Activated T-cell treated with anti-CD3 and anti-CD28 coated beads, Interleukin-2, amount 50 U/mL, for 72 hours (primary cell): ENCODE measurements at places on chromosomes 2 and 18.

DNA sequence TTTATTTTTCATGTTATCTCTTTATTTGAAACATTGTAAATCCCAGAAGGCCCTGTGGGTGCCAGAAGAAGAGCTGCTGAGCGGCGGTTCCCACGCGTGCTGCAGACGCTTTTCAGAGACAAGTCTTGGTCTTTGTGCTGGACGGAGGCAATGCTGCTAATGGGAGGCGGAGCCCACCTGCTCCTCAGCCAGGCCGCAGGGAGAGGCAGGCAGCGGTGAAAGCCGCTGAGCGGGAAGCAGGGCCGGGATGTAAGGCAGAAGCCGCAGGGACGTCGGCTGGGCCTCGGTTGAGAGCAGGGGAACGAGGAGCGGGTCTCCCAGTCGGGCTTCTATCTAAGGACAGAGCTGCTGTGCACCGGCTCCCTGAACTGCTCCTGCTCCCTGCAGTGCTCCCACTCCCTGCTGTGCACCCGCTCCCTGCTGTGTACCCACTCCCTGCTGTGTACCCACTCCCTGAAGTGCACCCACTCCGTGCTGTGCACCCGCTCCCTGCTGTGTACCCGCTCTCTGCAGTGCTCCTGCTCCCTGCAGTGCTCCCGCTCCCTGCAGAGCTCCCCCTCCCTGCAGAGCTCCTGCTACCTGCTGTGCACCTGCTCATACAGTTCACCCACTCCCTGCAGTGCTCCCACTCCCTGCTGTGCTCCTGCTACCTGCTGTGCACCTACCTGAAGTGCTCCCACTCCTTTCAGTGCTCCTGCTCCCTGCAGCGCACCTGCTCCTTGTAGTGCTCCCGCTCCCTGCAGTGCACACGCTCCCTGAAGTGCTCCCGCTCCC is 16.4 kb downstream of the TMEM18 start:
- peaks cover 39% of the 10 kb centered on the region for H3K4me1 ChIP-seq
- H3K4me3 ChIP-seq = no peak overlapping the region
- peaks cover 11% of the 10 kb centered on the region for H3K36me3 ChIP-seq

GRCh38 chr2:96464061-96464460 is 41.1 kb downstream of the NEURL3 start:
- peaks cover 5% of the 10 kb centered on the region for H3K27me3 ChIP-seq
- H3K27ac ChIP-seq = no peak overlapping the region
- H3K36me3 ChIP-seq = no peaks in the 10 kb centered on the region
- DNase-seq = no peak

DNA sequence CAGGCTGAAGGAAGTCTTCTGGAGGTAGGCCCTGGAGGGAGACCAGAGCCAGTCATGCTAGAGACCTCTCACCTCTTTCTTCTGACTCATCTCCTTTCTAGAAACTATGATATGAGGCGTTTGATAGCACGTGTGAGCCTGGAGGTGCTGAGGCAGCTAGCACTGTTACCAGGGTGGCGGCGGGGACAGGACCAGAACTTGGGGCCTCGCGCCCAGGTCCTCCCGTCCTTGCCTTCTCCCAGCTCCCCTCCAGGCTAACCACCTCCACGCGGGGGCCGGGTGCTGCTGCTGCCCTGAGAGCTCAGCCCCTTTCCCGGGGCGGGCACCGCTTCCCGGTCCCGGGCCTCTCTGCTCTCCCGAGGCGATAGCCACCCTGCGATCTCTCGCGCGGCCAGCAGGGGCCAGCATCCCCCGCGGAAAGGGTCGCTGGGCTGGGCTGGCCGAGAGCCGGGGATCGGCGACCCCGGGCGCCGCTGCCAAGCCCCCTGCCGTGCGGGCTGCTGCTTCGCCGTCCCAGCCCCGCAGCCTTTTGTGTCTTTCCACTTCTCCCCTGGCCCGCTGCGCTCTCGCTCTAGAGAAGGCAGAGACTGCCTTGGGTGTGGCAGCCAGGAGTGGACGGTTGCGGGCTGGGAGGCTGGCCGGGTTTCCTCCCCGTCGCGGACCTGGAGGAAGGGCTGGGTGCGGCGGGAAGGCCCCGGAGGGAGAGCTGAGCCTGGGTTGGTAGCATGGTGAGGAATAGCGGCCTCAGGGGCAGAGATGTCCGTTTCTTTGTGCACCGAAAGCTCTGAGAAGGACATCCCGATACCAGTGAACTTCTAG is 49.1 kb downstream of the TMEM17 start:
- peaks cover 11% of the 10 kb centered on the region for H3K27me3 ChIP-seq
- no peaks in the 10 kb centered on the region for H3K4me1 ChIP-seq
- no peaks in the 10 kb centered on the region for H3K36me3 ChIP-seq
- peak overlapping the region; percentile 61 for H3K4me3 ChIP-seq
- H3K27ac ChIP-seq = no peak overlapping the region

- H3K27ac ChIP-seq = no peak overlapping the region
- H3K4me3 ChIP-seq = no peak overlapping the region
- DNase-seq = no peak
- H3K4me1 ChIP-seq = peaks cover 10% of the 10 kb centered on the region
- H3K27me3 ChIP-seq = no peaks in the 10 kb centered on the region
Measured at GRCh38 chr18:49966090-49966489, 152.8 kb upstream of the ACAA2 start.

DNA sequence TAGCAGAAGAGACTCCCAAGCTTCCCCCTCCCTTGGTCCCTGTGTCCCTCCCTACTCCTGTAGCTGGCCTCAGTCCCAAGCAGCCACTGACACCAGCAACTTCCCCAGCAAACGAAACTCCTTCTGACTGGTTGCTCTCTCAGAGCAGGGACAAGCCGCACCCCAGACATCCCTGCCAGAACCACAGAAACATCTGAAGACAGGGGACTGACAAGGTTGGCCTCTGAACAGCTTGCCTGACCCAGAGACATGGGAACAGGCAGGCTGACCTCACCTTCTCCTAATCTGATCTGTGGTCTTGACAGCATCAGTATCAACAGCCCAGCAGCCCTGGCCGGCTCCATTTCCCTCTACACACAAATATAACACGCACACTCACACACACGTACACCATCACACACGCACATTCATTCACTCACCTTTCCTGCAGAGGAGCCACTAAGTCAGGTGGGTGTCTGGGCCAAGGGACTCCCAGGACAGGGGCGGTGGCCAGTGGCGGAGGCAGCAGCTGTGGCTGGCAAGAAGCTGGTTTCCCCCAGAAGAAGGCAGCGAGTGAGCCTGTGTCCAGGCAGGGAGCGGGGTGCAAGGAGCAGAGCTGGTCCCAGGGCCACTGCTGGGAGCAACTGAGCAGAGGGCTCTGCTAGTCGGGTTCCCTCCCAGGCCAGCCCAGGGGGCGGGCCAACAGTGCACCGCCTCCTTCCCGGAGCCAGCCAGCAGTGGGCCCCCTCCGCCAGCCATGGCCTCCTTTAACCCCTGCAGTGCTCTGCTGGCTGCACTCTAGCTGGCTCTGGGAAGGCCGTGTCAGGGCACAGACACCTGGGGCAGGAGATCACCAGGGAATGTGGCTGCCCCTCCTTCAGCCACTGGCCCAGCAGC is 59.1 kb downstream of the TNS1 start:
- H3K4me1 ChIP-seq = no peaks in the 10 kb centered on the region
- H3K36me3 ChIP-seq = no peaks in the 10 kb centered on the region

- H3K27ac ChIP-seq = no peak overlapping the region
- H3K4me1 ChIP-seq = no peaks in the 10 kb centered on the region
- H3K4me3 ChIP-seq = no peak overlapping the region
- H3K36me3 ChIP-seq = no peaks in the 10 kb centered on the region
- no peak for DNase-seq
- no peaks in the 10 kb centered on the region for H3K27me3 ChIP-seq
Measured at GRCh38 chr2:51265539-51265938, 233.6 kb upstream of the NRXN1 start.

DNA sequence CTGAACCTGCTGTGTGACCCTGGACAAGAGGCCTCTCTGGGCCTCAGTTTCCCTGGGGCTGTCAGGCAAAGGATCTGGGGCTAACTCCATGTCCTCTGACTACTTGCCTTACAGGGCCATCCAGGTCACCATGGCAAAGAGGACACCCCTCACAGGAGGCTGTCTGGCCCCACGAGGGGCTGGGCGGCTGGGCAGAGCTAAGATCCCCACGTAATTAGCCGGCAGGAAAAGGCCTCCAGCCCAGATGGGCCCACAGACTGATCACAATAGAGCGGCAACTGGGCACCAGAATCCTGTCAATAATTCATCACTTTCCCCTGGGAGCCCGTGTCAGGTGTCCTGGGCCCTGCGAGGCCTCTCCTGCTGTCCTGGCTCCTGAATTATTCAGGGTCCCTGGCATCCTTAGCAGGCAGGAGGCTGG is 44.8 kb upstream of the OTOF start:
- peaks cover 18% of the 10 kb centered on the region for H3K4me1 ChIP-seq
- DNase-seq = no peak
- no peaks in the 10 kb centered on the region for H3K27me3 ChIP-seq
- no peaks in the 10 kb centered on the region for H3K36me3 ChIP-seq
- H3K4me3 ChIP-seq = no peak overlapping the region

DNA sequence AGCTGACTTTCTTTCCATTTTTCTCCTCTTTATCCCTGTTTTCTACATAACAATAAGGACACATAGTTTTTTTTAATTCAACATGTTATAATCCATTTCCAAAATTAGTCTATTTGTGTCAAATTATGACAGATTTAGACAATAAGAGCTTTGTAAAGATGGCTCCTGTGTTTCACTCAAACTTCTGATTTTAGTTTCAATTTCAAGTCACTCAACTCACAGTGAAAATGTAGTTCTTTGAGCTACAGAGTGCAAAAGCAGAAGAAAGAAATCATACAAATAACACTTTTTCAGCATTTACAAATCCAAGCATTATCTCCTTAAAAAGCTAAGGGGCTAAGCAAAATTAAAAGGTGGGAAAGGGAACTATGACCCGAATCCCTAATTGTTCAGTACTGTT is 340.7 kb upstream of the TRIB2 start:
- DNase-seq = no peak
- no peaks in the 10 kb centered on the region for H3K36me3 ChIP-seq
- peaks cover 9% of the 10 kb centered on the region for H3K4me1 ChIP-seq
- no peak overlapping the region for H3K27ac ChIP-seq
- peak overlapping the region; percentile 62 for H3K4me3 ChIP-seq

GRCh38 chr18:22883179-22883578 is 49.9 kb upstream of the RBBP8 start:
- no peak overlapping the region for H3K27ac ChIP-seq
- DNase-seq = no peak
- peaks cover 3% of the 10 kb centered on the region for H3K36me3 ChIP-seq
- H3K4me3 ChIP-seq = no peak overlapping the region
- H3K27me3 ChIP-seq = peaks cover 20% of the 10 kb centered on the region

DNA sequence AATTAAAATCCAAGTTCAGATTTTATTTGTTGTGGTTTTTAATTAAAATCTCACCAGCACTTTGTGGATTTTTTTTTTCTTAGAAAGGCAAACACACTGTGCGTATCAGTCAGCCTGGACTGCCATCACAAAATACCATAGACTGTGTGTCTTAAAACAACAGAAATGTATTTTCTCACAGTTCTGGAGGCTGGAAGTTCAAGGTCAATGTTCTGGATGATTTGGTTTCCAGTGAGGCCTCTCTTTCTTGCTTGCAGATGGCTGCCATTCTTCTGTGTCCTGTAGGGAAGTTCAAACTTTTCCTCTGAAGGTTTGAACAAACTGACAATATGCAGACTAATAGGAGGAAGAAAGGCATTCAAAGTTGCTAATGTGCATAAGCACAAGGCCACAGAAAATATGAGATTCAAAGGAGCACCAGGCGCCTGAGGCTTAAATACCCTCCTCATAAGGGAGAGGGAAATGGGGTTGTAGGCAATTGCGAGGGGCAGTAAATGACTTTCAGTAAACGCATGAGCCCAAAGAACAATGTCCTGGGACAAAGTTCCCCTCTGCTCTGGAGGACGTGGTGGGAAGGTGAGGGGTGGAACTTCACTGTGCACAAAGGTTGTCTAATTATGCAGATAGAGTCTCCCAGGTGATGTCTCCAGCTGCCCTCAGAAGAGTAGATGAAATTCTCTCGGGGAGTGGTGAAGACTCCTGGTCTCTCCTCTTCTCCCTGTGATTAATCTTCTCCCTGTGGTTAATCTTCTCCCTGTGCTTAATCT is 26.5 kb upstream of the KCNF1 start:
- H3K27me3 ChIP-seq = peaks cover 7% of the 10 kb centered on the region
- H3K36me3 ChIP-seq = no peaks in the 10 kb centered on the region
- DNase-seq = no peak
- H3K4me1 ChIP-seq = no peaks in the 10 kb centered on the region

DNA sequence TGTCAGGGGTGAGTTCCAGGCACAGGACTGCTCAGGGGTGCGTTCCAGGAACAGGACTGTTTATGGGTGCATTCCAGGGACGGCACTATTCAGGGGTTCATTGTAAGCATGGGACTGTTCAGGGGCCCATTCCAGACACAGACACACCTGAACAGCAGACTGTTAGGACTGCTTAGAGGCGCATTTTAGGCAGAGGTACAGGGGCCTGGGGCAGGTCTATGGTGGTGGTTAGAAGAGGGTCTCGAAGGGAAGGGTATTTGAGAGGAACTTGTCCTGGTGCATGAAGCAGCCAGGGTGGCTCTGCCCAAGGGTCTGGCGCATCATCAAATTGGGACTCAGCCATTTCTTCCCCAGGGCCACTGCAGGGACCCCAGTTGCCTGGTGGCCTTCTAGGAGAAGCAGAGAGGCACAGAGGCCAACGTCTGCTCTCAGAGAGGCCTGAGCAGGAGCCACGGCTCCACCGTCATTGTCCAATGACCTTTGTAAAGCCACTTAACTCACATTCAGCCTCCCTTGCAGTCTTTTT is 14.8 kb upstream of the MLPH start:
- no peak overlapping the region for H3K4me3 ChIP-seq
- DNase-seq = no peak
- no peak overlapping the region for H3K27ac ChIP-seq
- peaks cover 20% of the 10 kb centered on the region for H3K4me1 ChIP-seq
- H3K27me3 ChIP-seq = peaks cover 15% of the 10 kb centered on the region
- H3K36me3 ChIP-seq = no peaks in the 10 kb centered on the region

DNA sequence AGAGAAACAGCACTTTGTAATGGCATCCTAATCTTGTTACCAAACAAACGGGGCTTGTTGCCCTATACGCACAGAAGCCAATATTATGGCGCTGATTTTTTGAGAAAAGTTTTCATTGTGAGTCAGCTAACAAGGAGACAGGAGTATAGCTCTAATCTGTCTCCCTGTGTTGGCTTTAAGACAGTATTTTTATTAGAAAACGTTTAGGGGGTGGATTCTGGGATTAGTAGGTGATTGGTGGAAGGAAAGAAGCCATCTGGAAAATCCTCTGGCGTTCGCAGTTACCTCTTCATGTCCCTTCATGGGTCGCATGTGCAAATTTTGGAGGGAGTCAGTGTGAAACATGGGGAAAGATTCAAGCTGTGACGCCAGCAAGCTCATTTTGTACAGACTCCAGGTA is 698 bp upstream of the TMEM237 start:
- H3K27me3 ChIP-seq = no peaks in the 10 kb centered on the region
- H3K4me1 ChIP-seq = peaks cover 27% of the 10 kb centered on the region
- peak overlapping the region; percentile 76 for H3K27ac ChIP-seq
- H3K36me3 ChIP-seq = peaks cover 1% of the 10 kb centered on the region
- DNase-seq = no peak

GRCh38 chr2:9215680-9216079 is 9.1 kb downstream of the ASAP2 start:
- H3K36me3 ChIP-seq = no peaks in the 10 kb centered on the region
- H3K4me1 ChIP-seq = no peaks in the 10 kb centered on the region
- DNase-seq = no peak

- no peaks in the 10 kb centered on the region for H3K27me3 ChIP-seq
- H3K36me3 ChIP-seq = no peaks in the 10 kb centered on the region
- H3K4me3 ChIP-seq = no peak overlapping the region
Measured at GRCh38 chr2:55862246-55862645, 61.3 kb downstream of the EFEMP1 start.

GRCh38 chr18:59547581-59548182 is 149.5 kb downstream of the CCBE1 start:
- H3K27ac ChIP-seq = no peak overlapping the region
- H3K27me3 ChIP-seq = no peaks in the 10 kb centered on the region
- H3K4me1 ChIP-seq = no peaks in the 10 kb centered on the region
- H3K4me3 ChIP-seq = no peak overlapping the region
